NCI-H1048 (cell line): ENCODE measurements at places on chromosomes 1 and 21.

- no peak for DNase-seq
Observed at GRCh38 chr1:202593845-202594244, 116.4 kb downstream of the SYT2 start.

DNA sequence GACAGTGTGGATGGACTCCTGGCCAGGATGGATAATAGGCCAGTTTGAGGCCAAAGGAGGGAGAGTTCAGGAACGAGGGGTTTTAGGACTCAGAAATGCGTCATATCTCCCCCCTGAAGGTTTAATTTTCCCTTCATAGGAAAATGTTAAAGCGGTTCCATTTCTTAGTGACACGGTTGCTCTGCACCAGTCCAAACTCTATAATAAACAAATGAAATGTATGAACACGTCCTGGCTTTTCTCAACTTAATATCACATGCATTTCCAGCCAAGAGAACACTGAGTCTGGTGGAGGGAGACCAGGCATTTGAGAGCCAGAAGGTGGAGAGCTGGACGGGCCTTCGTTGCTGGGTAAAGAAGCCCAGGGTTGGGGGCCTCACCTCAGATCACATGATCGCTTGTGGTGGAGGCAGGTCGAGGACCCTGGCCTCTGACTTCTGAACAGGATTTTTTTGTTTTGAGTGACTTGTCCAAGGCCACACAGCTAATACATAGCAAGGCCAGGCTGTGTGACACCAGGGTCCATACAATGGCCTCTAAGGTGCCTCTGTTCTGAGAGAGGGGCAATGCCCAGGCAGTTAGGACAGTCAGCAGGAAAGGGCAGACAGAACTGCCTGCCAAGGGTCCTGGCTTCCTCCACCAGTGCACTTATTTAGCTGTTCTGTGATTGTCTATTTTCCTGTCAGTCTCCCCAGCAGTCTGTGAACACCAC, 11.4 kb downstream of the SLC1A7 start:
- DNase-seq = no peak

DNA sequence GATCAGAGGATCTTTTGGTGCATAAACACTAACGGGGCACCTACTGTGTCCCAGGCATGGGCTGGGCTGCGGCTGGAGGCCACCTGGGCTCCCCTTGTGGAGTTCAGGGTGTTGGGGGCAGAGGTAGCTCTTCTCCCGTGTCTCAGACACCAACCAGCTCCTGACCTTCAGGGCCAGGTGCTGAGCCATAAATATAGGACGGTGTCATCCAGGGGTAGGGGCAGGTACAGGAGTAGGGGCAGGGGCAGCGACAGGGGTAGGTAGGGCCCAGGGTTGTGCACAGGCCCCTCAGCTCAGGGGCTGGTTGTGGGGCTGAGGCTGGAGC, 18.0 kb upstream of the LRRC3 start:
- DNase-seq = no peak

DNA sequence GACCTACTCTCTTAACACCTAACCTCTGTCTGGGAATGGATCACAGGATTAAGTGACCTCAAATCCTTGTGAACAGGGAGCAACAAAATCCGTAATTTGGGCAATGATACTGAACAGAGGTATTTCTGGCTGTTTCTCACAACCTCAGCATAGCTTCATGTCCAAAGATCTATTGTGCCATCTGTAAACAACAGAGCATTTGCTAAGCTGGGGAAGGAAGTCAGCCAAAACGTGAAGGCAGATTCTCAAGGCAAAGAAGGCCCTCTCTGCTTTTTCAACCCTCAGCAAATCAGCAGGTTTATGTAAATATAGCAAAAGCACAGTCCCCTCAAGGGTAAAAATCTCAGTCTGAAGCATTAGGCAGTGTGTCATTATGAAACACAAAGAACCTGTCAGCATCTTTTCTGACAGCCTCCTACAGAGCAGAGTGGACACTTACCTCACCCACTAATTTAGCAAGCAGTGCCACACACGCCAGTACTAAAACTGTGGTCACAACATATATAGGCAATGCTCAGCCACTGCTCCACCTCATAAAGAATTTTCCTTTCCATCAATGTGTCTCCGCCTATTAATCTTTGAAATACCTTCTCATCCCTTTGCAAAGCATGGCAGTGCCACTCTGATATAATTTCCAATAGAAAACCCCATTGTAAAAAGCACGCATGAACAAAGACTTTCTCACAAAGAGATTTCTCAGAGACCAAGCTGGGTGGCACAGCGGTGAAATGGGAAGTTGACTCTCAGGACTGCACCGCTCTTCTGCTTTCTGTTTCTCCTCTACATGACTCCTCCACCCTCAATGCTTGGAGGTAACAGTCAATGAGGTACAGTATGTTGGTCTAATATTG, 188.0 kb downstream of the RERE start:
- no peak for DNase-seq

DNA sequence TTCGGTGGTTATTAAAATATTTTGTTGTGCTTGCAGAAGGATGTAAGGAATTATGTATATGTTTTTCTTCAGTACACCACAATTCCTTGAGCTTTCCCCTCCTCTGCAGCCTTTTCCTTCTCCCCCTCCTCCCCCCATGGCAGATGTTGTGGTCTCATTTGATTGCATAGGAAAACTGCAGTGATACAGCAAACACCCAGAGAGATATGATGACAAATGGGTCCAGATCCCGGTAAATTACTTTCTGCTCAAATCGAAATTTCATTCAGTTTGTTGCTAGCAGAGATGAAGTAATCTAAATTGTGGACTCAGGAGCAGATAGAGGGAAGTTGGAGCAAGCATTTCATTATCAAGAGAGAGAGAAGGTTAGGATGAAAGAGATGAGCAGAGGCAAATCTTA, 9.9 kb downstream of the LMO4 start:
- no peak for DNase-seq

- no peak for DNase-seq
Observed at GRCh38 chr1:92964998-92965397, 3.7 kb upstream of the DIPK1A start.

- DNase-seq = no peak
Observed at GRCh38 chr1:221782970-221783369, 41.1 kb upstream of the DUSP10 start.

GRCh38 chr1:95127380-95127779, 10.2 kb downstream of the TLCD4 start:
- no peak for DNase-seq

DNA sequence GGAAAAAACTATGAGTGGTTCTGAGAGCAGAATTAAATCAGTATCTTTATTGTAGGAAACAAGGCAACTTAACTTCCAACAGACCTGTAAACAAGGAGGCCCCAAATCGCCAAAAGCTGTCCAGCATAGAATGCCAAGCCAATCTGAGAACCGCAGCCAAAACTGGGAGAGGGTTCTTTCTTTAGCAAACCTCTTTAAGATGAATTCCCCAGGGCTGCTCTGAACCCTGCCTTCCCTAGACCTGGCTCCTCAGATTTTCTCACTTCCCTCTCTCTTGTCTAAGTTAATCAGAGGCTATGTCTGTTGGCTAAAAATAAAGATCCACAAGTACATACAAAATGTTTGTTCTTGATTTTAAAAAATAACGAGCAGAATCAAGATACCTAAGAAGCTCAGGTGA, 141.4 kb downstream of the SMYD3 start:
- no peak for DNase-seq

- DNase-seq = no peak
Observed at GRCh38 chr1:204572923-204573922, 57.0 kb downstream of the MDM4 start.

- DNase-seq = no peak
Observed at GRCh38 chr1:81428998-81429397, 371.7 kb upstream of the ADGRL2 start.

DNA sequence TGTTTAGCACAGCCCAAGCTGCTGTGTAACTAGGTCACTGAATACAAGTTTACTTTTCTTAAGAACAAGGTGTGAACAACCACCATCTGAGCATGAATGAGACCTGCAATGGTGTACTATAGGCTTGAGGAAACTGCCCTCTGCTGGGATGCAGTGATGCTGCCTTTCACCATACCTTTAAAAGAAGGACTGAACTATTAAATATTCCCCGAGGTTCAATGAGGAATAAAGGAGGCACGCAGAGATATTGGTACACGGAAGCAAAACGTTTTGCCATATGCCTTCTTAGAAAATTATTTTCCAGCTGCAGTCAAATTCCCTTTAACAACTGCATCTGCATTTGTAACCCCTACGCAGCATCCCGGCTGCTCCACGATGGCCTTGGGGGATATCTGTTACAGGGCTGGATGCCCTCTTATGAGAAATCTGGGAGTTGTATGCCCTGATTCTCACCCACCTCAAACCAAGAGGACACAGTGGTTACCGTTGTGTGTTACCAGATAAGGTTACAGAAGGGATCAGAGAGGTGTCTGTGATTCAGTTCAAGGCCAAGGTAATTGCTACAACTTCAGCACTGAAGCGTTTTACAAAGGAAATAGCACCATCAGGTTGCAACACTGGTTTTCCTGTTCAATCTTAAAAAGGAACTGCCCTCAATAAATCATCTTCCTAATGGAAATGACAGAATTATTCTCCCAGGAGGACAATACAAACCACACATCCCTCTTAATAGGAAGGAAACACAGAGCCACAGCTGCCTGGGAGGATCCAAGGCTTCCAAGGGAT, 470.5 kb downstream of the LTN1 start:
- no peak for DNase-seq

DNA sequence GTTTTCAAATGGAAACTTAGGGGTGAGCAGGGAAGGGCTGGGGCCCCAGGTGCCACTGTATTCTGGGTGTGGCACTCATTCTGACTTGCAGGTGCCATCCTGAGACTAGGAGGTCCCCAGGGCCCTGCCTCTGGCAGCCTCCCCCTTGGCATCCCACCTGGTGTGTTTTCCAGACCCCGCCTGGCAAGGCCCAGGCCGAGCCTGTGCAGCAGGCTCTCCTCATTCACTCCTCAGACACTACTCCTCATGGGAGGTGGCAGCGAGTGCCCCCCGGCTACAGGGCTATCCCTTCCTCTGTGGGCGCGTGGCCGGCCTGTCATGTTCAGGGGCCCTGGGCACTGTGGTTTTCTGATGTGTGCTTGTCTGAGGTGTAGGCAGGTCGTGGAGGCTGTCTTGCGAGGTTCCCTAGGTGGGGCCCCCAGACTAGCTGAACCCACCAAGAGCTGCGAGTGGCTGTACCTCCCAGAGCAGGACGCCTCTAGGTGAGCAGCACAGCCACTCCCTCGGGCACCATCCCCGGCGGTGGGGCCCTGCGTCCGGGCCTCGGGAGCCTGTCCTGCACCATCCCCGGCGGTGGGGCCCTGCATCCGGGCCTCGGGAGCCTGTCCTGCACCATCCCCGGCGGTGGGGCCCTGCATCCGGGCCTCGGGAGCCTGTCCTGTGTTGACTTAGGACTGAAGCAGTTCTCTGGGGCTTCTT, 13.2 kb downstream of the SLX9 start:
- no peak for DNase-seq

DNA sequence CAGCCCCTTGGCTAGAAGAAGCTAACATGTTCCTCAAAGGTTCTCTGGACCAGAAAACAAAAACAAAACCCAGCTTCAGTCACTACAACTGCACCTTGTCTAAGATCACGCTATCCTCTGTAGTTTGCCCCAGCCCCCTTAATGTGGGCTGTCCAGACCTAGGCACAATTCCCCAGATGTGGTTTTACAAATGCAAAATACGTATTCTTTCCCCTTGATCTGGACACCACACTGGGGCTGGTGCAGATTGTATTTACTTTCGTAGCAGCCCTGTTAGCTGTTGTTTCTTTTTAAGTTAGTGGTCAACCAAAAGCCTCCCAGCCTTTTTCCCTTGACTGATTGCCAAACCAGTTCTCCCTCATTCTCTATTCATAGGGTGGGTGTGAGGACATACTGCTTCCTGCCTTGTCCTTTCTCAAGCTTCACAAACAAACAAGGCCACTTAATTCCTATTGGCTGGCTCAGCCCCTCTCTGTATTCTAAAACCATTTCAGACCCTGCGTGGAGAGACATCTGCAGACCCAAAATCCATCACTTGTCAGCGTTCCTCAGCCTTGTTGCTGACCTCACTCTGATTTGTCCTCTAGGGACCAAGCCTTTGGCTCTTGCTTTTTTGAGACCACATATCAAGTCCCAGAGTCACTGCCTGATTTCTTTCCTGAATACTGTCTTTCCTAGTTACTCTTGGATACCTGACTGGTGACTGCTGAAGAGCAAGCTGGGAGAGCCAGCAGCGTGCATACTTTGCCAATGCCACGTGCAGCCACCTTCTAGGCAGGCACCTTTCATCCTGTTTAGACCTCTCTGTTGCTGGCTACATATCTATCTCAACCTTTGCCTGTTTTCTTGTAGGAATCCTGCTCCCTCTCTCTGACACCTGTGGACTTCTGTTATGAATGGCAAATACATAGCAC, 96.4 kb upstream of the RAB3GAP2 start:
- DNase-seq = no peak

DNA sequence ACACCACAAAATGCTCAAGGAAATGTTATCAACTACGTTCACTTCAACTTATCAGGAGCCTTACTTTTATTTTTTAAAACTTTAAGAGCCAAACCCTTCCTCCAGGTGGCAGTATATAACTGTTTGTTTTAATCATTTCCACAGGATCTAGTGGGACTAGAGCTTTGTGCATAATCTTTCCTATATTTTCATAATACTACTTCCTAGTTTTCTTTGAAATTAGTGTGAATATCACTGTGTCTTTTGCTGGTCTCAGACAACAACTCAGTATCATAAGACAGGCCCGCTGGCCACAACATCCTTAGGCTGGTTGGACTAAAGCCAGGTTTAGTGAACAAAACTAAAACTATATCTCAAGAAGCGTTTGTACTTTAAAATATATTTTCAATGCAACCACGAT, 145.5 kb downstream of the TIAM1 start:
- DNase-seq = no peak

DNA sequence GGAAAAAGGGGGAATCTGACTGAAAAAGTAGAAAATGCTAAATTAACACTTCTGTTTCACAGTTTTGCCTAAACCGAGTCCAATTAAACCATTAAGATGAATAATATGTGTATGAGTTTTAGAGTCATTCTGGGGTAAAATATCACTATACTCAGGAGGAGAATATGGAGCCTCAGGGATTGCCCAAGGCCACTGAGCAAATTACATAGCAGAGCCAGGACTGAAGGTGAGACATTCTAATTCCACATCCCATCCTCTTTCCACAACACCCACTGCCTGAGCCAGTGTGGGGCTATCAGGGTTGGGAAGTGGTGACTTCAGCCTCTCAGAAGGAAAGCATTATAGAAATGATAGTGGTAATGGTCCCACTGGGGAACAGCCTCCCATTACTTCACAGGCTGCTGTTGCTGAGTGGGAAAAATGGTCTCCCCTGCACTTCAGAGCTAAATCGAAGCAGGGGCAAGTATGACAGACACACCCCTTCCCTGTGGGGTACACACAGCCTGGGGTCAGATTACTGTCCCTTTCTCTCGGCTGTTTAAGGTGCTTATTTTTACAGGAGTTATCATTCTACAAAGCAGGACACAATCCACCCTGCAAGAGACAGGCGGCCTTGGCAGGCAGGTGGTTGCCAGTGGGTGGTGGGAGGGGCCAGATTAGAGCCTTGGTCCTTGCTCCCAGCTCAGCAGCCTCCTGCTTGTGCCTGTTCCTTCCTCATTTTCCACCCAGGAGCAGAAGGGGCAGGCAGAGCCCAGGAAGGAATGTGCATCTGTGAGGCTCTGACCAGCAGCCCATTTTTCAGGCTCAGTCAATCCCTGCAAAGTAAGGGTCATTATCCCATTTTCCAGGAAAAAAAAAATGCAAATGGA, 9.5 kb upstream of the BCAR3 start:
- no peak for DNase-seq

- DNase-seq = no peak
Observed at GRCh38 chr1:175553280-175553679, 190.1 kb downstream of the TNR start.
